ENCODE measurements at places on chromosomes 7 and 10.

- no peak for DNase-seq
Measured at GRCh38 chr10:56920601-56921261, 559.7 kb upstream of the ZWINT start.

- DNase-seq = no peak
Measured at GRCh38 chr10:62464308-62464707, 90.1 kb downstream of the ZNF365 start.

DNA sequence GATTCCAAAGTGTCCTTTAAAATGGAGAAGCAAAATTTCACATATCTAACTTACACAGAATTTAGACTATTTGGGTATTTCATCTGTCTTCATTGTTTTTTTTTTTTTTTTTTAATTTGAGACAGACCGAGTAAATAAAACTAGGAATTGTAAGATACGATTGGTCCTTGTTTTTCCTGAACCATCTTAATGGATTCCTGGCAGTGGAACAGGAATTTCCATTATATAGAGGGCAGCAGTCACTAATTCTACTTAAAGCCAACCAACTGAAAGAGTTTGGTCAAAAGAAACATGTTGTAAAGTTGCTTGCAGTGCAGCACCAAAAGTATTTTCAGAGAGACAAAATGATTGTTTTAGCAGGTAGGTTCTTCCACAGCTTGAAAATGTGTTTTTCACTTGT is 72.5 kb upstream of the HGF start:
- DNase-seq = no peak

GRCh38 chr7:148962823-148963582 is 65.3 kb downstream of the PDIA4 start:
- DNase-seq = no peak

GRCh38 chr7:83466956-83467355 is 182.0 kb downstream of the SEMA3E start:
- DNase-seq = no peak

DNA sequence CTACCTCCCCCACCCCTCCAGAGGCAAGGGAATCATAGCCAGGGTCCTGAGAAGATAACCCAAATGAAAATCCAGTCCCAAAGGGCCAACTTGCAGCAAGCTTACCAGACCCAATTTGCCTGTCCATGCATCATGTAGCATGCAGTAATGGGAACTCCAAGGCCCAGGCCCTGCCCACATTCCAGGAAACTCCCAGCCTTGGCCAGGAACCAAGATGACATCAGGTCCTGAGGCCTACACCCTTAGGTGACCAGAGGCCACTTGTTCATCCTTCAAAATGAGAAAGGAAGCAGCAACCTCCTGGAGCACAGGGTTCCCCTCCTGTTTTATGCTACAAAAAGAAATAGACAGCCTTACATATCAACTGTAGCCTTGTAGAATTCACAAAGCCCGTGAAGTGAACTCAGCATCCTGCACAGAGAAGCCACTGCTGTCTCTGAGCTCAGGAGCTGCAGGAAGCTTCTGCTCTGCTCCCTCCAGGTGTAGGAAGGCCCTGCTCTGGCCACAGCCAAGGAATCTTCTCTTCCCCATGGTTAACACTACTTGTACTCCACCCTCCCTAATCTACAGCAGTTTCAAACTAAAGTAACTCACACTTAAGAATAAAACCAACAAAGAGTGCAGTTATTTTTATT is 30.3 kb upstream of the GRB10 start:
- no peak for DNase-seq

DNA sequence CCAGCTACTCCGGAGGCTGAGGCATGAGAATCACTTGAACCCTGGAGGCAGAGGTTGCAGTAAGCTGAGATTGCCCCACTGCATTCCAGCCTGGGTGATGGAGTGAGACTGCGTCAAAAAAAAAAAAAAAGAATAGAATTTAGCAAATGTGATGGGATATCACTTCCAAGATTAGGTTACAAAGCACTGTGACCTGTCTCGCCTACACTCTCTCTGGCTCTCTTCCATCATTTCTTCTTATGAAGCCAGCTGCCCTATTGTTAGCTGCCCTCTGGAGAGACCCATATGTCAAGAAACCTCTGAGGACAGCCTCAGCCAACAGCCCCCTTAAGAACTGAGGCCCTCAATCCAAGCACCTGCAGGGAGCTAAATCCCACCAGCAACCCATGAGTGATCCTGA is 28.2 kb downstream of the ARHGAP21 start:
- no peak for DNase-seq

- DNase-seq = no peak
Measured at GRCh38 chr7:29287366-29287765, 92.8 kb downstream of the CHN2 start.
